ENCODE measurements at places on chromosomes 11 and 22. TPM values are rescaled to one million over a fixed set of nuclear protein-coding genes. Genes with fewer than 3 reads are reported as not detected.

EFCAB6 gene
- 0.40 TPM for total RNA-seq

CD248 gene
- not detected for total RNA-seq

ZP1 gene
- total RNA-seq: not detected

KBTBD3 gene
- total RNA-seq: 4.4 TPM

CHCHD10 gene
- 44.3 TPM for total RNA-seq

OR5B21 gene
- total RNA-seq: not detected

GLYATL1B gene
- total RNA-seq: not detected

OR52I1 gene
- total RNA-seq: not detected

SLC22A6 gene
- total RNA-seq: not detected

OTOG gene
- 0.06 TPM for total RNA-seq

IFITM2 gene
- total RNA-seq: 71.8 TPM

INCENP gene
- 35.5 TPM for total RNA-seq

CFAP300 gene
- total RNA-seq: 9.0 TPM

TP53I11 gene
- 0.20 TPM for total RNA-seq

MEI1 gene
- total RNA-seq: 0.50 TPM

GRM5 gene
- not detected for total RNA-seq

GGTLC2 gene
- not detected for total RNA-seq

DSCAML1 gene
- not detected for total RNA-seq

ROM1 gene
- total RNA-seq: 3.0 TPM

GLYAT gene
- total RNA-seq: not detected

CYP2D6 gene
- total RNA-seq: 0.59 TPM

OR51B4 gene
- not detected for total RNA-seq

UPK3A gene
- total RNA-seq: not detected

OR8A1 gene
- total RNA-seq: not detected

SMIM38 gene
- total RNA-seq: 0.05 TPM

PHLDA2 gene
- total RNA-seq: 7.7 TPM

SLC7A4 gene
- not detected for total RNA-seq

C1QTNF6 gene
- 2.7 TPM for total RNA-seq

MPPED2 gene
- total RNA-seq: not detected

Measured in NCI-H460 (cell line).